ENCODE measurements at places on chromosomes 7 and 10. TPM values are rescaled to one million over a fixed set of nuclear protein-coding genes. Genes with fewer than 3 reads are reported as not detected.

Gene CYP2C18
- not detected for total RNA-seq

Gene EPHB6
- 2.9 TPM for total RNA-seq

DNA sequence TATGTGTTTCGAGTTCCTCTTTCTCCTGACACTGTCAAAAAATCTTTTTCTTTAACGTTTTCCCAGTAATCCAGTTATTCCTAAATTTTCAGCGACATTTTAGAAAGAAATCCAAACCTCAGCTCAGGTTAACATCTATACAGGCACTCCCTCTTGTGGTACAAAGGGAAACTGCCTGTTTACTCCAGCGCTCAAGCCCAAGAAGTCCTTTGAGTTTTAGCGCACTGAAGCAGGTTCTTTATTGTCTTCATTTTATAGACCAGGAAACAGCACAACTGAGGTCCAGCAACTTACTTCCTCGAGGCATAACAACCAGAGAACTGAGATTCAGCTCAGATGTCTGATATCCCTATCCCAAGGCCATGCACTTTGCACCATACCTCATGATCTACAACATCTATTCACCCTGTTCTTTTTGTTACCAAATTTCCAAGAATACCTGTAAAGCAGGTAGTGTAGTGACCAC lies 287.2 kb upstream of the MKLN1 start:
- DNase-seq, result peak; percentile 82

GRCh38 chr7:157021871-157022680 lies 11.6 kb upstream of the MNX1 start:
- DNase-seq, result no peak

GRCh38 chr7:143394777-143395176 lies 13.6 kb downstream of the ZYX start:
- DNase-seq, result no peak
